GM23248 (cell line): ENCODE measurements at places on chromosomes 13 and 19. TPM values are rescaled to one million over a fixed set of nuclear protein-coding genes. Genes with fewer than 3 reads are reported as not detected.

CGB8 gene
- total RNA-seq = 4.5 TPM in 1 of 2 replicates, not detected in the other

LYPD3 gene
- not detected in 2 replicates for total RNA-seq

SHISA2 gene
- 0.13 and 0.32 TPM in 2 replicates for total RNA-seq

AZU1 gene
- not detected in 2 replicates for total RNA-seq

NOTCH3 gene
- total RNA-seq = 66.1 and 66.9 TPM in 2 replicates

CKM gene
- total RNA-seq = not detected in 2 replicates

HIPK4 gene
- total RNA-seq = 0.43 TPM in 1 of 2 replicates, not detected in the other

CYP2F1 gene
- not detected in 2 replicates for total RNA-seq

ZNF565 gene
- total RNA-seq = 1.6 and 2.1 TPM in 2 replicates

RDH8 gene
- total RNA-seq = 0.97 TPM in 1 of 2 replicates, not detected in the other

CLDN10 gene
- total RNA-seq = not detected in 2 replicates

LMTK3 gene
- total RNA-seq = 0.22 TPM in 1 of 2 replicates, not detected in the other

DACH1 gene
- total RNA-seq = not detected in 2 replicates

NPHS1 gene
- not detected in 2 replicates for total RNA-seq

YJEFN3 gene
- 0.25 TPM in 1 of 2 replicates, not detected in the other for total RNA-seq

ZNF549 gene
- total RNA-seq = 3.5 and 5.6 TPM in 2 replicates

ZNF28 gene
- total RNA-seq = 12.9 and 18.7 TPM in 2 replicates

NAPSA gene
- total RNA-seq = 0.32 and 0.51 TPM in 2 replicates

ELSPBP1 gene
- not detected in 2 replicates for total RNA-seq

NHLRC3 gene
- 7.6 and 12.9 TPM in 2 replicates for total RNA-seq

SPRED3 gene
- 2.1 and 7.7 TPM in 2 replicates for total RNA-seq

TMEM255B gene
- 7.7 TPM in 1 of 2 replicates, not detected in the other for total RNA-seq

PINLYP gene
- total RNA-seq = 1.8 TPM in 1 of 2 replicates, not detected in the other

SMIM44 gene
- not detected in 2 replicates for total RNA-seq

C2CD4C gene
- 0.32 TPM in 1 of 2 replicates, not detected in the other for total RNA-seq

HSH2D gene
- total RNA-seq = not detected in 2 replicates

CXCL17 gene
- not detected in 2 replicates for total RNA-seq

TMEM221 gene
- total RNA-seq = 0.22 TPM in 1 of 2 replicates, not detected in the other

POLD1 gene
- 15.6 and 18.3 TPM in 2 replicates for total RNA-seq

ASF1B gene
- 7.6 and 11.2 TPM in 2 replicates for total RNA-seq
